Activated CD4-positive, alpha-beta T cell treated with anti-CD3 and anti-CD28 coated beads for 24 hours (primary cell): ENCODE measurements at places on chromosomes 12 and 14.

DNA sequence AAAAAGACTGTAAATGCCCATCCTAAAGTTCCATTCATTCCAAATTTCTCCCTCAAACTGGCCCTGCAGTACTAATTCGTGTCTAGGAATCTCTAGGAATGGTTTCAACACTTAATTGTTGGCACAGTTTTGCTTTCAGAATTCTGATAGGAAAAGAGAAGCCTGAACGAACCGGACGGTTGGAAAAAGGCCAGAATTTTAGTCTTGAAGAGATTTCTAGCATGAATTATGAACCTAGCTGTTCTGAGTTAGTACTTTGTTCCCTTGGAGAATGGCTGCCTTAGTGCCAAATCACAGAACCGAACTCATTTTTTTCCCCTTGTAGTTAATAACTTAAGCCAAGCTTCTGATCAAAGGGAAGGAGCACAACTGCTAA is 262.6 kb downstream of the ADAMTS20 start:
- DNase-seq, result no peak

DNA sequence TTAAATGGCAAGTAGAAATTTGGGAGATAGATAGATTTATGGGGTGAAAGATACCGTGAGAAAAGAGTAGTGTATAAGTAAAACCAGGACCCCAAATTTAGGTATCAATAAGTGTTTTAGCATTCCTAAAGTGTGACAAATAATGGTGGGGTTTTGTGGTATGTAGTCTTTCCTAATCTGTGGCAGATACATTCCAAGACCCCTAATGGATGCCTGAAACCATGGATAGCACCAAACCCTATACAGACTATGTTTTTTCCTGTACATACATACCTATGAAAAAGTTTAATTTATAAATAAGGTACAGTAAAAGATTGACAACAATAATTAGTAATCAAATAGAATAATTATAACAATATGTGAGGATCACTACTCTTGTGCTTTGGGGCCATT is 14.4 kb upstream of the TCP11L2 start:
- no peak for DNase-seq

GRCh38 chr12:6758506-6759095 is 5.7 kb upstream of the MLF2 start:
- no peak for DNase-seq

- DNase-seq, result no peak
These were observed 140.9 kb downstream of the ESRRB start for GRCh38 chr14:76516884-76517283.

- no peak for DNase-seq
These were observed 105.4 kb downstream of the FBXL14 start for GRCh38 chr12:1488908-1489381.

GRCh38 chr12:27589419-27589818 is 65.4 kb downstream of the PPFIBP1 start:
- no peak for DNase-seq

- DNase-seq, result no peak
These were observed 320.7 kb downstream of the PAWR start for GRCh38 chr12:79370021-79370420.

DNA sequence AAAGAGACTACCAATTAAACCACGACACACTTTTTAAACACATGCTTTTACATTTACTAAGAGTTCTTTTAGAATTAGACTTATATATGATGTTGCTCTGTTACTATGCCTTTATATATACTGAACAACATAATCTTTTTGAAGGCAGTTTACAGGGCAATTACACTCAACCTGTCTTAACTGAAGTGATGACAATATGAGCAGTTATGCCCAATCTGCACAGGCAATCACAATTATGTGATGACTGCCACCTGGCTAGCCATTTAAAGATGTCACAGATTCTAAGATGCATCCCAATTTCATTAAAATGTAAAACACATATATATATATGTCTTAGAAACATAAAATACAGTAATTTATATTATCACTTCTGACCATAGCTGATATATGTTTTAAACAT is 112.6 kb downstream of the STXBP6 start:
- no peak for DNase-seq

- no peak for DNase-seq
These were observed at the start of gene FAM181A for GRCh38 chr14:93926873-93927799. TSS of gene FAM181A (plus strand) at chr14:93927344. CDS start at chr14:93928286, 942 bp downstream.

GRCh38 chr14:81028461-81028860 is 73.0 kb downstream of the TSHR start:
- no peak for DNase-seq

- DNase-seq, result no peak
These were observed 9.0 kb upstream of the NOVA1 start for GRCh38 chr14:26606729-26607312.

- no peak for DNase-seq
These were observed 303.9 kb upstream of the SYT1 start for GRCh38 chr12:78560633-78561032.

DNA sequence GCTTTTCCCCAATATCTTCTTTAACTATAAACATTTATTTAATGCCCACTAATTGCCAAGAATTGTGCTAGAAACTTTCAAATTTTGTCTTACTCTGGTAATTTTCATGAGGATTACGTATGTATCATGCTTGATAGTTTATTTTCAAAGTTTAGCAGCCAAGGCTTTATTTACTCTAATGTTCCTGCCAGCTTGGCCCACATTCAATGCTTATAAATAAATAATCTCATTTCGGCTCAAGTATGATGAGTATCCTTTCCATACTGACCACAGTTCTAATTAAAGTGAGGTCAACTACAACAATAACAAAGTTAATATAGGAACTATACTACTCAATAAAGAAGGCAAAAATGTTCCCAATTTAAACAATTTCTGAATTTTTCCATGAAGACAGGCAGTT is 259.2 kb downstream of the MED13L start:
- DNase-seq, result no peak

DNA sequence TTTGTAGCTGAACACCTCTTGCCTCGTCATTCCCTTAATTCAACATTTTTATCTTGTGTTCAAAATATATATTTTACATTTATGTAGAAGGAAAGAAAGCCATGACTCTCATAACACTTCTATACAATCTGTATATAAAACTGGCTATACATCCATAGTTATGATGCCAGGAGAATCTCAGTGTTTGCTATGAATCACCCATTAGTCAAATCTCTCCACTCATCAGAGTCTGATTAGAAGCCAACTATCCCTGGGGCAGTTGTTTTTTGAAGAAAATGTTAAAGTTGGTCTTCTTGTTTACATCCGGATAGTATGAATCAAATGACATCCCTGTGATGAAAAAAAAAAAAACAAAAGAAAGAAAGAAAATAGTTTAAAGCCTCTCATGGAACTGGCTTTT is 503.9 kb downstream of the NELL2 start:
- DNase-seq, result no peak

- no peak for DNase-seq
These were observed 868.4 kb downstream of the DIO2 start for GRCh38 chr14:79342942-79343341.

- no peak for DNase-seq
These were observed 1.3 kb upstream of the ZDHHC17 start for GRCh38 chr12:76762601-76762980.

DNA sequence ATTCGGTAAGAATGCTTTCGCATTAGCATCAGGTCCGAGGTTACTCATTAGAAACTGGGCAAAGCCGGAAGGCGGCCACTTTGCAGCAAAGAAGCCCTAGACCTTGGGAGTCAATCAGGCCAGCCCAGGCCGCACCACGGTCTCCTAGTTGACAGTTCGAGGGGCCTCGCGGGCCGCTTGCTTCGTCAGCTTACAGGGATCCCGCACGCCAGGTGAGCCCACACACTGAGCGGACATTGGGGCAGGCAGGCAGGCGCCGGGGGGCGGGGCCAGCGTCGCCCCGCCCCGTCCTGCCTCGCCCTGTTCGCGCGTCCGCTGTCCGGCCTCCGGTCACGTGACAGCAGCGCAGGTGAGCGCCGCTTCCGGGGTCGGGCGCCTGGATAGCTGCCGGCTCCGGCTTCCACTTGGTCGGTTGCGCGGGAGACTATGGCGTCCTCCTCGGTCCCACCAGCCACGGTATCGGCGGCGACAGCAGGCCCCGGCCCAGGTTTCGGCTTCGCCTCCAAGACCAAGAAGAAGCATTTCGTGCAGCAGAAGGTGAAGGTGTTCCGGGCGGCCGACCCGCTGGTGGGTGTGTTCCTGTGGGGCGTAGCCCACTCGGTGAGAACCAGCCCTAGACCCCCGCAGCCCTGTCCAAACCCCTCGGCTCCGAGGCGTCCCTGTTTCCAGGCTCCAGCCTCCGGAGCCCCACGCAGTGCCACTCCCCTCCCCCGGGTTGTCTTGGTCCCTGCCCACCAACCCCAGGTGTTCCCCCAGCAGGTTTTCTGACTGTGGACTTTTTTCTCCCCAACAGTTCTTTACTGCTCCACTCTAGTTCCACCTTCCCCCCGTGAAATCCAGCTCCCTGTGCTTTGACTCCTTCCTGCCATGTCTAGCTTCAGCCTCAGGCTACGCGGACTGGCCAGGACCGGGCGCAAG is at the start of gene PIP4K2C:
TSS of gene PIP4K2C (plus strand) at position 329 of the 918 bp plus-strand sequence. CDS start at position 427, 98 bp downstream.
- peak; percentile 66 for DNase-seq

GRCh38 chr12:76680940-76681339 is 83.0 kb upstream of the ZDHHC17 start:
- DNase-seq, result no peak

DNA sequence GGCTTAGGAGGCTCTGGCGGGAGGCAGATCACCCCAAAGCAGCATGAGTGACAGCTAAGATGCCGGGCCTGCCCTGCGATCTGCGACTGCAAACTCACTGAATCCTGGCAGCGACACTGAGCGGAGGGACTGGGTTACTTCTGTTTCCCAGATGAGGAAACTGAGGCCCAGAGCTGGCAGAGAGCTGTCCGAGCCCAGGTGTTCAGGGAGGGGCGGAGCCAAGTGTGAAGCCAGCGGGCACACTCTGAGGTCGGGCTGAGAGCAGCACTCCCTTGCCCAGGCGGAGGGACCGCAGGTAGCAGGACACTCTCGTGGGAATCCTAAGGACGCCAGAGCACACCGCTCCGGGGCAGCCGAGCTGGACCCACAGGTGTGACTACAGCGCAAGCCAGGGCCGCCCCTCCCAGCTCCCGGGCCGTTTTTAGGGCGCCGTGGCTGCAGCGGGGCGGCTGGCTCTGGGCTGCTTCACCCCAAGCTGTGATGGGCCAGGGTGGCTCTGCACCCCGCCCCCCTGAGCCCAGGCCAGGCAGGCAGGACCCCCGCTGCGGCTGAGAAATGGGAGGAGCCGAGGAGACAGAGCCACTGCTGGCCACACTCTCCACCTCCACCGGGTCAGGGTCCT is 27.4 kb downstream of the MMP17 start:
- no peak for DNase-seq

DNA sequence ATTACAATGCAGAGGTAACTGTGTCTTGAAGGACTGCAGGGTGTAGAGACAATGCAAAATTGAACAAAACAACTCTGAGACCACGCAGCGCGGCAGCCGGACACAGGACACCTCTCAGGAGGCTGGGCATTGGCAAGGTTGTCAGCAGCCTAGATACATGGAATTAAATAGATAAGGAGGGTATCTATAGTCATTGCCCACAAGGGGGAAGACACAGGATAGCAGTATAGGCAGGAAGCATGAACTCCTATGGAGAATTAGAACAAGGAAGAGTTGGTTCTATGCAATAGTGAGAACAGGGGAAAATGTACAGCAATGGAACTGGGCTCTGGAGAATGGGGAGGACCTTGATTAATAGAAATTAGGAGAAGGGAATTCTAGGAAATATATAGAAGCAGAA is 164.1 kb downstream of the C12orf42 start:
- DNase-seq, result no peak

DNA sequence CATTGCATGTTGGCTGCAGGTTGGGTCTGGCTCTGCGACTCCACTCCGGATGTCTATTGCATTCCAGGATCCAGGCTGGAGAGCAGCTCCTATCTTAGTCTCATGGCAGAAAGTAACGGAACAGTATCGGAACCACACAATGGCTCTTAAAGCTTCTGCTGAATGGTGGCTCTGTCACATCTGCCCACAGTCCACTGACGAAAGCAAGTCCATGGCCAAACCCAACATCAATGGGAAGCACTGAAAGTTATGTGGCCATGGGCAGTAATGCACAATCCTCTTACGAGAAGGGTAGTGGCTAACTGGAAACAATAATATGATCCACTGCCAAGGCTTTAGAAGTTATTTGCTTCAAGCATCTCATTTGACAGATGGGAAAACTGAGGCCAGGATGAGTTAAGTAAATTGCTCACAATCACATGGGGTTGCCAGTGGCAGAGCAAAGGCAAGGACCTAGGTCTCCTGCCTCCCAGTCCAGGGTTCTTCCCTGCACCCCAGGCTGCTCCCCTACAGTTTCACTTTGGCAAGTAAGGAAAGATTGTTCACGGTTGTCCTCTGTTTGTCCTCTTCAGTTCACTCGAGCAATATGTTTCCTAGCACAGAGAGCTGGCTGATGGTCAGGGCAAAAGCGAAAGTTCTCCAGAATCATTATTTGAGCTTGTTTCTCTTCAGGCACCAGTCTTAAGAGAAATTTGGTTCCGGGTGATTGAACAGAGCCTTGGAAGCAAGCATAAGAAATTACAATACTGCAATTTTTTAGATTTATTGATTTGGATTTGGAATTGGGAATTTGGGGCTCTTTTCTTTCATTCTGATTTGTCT is 54.2 kb downstream of the CKAP4 start:
- no peak for DNase-seq

DNA sequence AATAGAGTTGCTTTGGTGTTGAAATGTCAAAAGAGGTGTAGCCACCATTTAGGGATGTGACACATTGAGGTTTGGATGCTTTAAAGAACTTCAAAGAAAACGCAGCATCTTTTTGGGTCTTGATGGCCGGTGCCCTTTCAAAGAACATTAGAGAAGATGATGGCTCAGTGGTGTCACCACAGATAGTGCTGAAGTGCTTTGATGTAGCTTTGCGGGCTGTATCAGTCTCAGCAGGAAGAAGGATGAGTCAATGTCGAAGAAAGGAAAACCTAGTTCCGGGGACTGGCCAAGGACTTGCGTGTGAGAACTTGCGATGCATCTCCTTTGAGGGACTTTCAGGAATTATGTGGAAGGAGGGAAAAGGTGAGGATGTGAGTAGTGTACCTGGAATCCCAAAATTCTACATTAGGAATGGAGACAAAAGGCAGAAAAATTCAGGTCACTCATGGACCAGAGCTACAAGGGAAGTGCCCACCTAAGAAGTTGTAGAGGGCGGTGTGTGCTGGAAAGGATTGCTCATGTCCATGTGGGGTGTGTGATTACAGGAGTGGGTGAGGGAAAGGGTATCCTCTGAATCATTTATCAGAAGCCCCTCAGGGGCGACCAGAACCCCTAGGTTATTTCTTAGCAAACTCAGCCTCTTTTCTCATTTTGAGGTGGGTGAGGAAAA is 39.7 kb upstream of the GZMB start:
- peak; percentile 48 for DNase-seq

GRCh38 chr12:3607039-3607720 is 116.2 kb downstream of the PRMT8 start:
- DNase-seq, result no peak

GRCh38 chr12:78128211-78128610 is 297.5 kb downstream of the NAV3 start:
- DNase-seq, result no peak

DNA sequence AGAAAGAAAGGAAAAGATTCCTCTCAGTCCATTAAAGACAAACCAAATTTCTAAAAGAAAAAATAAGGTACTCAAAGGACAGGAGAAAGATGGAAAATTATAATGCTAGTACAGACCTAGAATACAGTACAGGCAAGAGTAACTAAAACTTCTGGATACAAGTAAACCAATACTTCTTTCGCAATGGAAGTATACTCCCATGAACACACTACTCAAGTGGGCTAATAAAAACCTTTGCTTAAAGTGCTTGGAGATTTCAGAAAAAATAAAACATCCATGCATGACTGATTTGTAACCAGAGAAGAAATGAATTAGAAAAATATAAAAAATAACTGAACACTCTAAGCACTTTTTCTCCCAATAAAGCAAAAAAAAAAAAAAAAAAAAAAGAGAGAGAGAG is 3.5 kb downstream of the ZBTB25 start:
- DNase-seq, result no peak
